Renal cortical epithelial cell (primary cell): ENCODE measurements at places on chromosomes 16 and 17. TPM values are rescaled to one million over a fixed set of nuclear protein-coding genes. Genes with fewer than 3 reads are reported as not detected.

The CDH3 gene
- 132 and 198 TPM in 2 replicates for total RNA-seq

The SLC13A2 gene
- total RNA-seq: not detected in 2 replicates

The CETP gene
- not detected in 2 replicates for total RNA-seq

The MYH13 gene
- total RNA-seq: not detected in 2 replicates

The MFAP4 gene
- total RNA-seq: 0.15 TPM in 1 of 2 replicates, not detected in the other

The ZNF597 gene
- total RNA-seq: 3.0 and 3.3 TPM in 2 replicates
